Effector memory CD4-positive, alpha-beta T cell (primary cell): ENCODE measurements at places on chromosomes 5 and 9.
A peak's percentile ranks its signal among the peaks of the same experiment; 100 is the strongest.

DNA sequence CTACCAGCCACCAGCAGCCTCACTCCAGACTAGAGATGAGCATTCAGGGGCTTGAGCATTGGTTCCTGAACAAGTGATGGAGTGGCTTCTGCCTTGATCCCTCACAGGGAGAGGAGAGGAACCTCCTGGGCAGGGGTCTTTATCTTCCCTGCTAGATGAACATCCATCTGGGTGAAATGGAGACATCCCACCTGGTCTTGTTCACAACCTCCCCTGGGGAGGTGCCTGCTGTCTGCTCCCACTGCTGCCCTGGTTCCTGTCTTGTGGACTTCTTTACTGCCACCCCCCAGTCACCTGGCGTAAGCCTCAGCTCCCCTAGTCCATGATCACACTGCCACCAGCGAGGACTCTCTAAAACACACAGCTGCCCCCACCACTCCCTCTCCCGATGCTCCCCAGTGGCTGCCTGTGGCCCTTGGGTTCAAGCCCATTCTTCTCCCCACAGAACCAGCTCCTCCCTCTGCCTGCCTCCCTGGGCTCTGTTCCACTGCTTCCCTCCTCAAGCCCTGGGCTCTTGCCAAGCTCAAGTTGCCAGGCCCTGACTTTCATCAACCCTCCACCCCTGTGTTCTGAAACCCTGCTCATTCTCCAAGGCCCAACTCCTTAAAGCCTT, 51.5 kb downstream of the COL15A1 start:
- DNase-seq = no peak

DNA sequence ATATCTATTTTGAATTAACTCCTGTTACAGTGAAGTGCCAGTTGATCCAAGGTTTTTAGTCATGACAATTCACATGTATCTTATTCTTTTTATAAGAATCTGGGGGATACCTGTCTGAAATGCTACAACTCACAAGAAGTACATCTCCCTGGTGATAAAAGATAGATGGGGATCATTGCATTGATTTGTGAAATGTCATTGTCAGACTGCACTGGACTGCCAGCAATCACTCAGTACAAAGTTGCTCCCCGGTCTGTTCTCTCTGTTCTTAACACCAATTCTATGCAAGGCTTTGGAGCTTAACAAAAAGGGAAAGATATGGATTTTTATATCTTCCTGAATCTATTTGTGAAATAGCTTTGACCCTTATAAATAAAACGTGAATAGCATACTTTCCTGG, 171.8 kb upstream of the PCSK5 start:
- DNase-seq = no peak

- no peak for DNase-seq
These were observed 15.9 kb downstream of the RETREG1 start for GRCh38 chr5:16600946-16601345.

DNA sequence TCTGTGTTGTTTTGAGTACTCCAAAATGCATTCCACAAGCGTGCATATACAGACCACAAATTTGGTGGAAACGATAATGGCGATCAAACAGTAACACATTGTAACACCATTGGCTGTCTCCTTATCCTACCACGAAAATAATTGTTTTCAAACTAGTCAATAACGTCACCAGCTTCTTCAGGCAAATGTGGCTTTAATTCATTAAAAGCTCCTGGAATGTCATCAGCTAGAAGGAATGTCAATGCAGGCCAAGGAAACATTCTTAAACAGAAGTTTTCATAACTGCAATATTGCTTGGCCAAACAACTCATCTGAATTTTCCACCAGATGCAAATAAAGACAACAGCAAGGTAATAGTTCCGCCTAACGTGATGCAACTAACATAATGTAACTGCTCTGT, 71.6 kb upstream of the XPA start:
- no peak for DNase-seq

DNA sequence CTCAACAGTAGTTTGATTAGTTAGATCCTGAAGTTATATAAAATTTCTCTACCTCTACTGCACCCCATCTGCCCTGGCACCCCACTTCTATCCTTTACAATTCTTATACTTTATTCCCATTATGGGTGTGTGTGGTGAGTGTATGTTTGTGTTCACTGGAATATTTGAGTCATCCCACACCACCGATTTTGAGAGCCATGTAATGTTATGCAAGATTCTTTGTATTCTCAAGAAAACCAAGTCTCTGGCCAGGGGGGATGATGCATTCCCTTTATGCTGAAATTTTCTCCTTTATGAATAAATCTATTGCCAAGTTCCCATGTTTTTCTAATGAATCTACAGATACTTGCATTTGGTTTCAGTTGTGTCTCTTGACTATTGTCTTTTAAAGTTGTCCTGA, 266.8 kb downstream of the ARHGEF28 start:
- DNase-seq = no peak

- no peak for DNase-seq
These were observed 85.7 kb downstream of the AMBP start for GRCh38 chr9:113992276-113992951.

DNA sequence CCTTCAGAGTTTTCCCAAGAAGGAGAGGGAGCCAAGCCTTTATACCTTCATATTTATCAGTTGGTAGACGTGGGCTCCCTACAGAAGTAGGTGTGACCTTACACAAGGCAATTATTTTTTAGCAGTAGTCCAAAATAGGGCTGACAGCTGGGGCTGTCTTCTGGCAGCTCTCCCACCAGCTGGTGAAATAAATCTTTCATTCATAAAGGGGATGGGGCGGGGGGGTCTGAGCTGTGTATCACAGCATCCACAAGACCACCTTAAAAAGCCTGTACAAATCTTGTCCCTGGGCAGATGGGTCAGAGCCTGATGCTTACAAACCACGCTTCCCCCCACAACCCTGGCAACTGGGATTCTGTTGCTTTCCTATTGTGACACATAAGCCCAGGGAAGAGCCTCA, 19.7 kb downstream of the CSF2 start:
- no peak for DNase-seq

GRCh38 chr5:113067635-113068344, 91.2 kb downstream of the DCP2 start:
- DNase-seq = no peak

DNA sequence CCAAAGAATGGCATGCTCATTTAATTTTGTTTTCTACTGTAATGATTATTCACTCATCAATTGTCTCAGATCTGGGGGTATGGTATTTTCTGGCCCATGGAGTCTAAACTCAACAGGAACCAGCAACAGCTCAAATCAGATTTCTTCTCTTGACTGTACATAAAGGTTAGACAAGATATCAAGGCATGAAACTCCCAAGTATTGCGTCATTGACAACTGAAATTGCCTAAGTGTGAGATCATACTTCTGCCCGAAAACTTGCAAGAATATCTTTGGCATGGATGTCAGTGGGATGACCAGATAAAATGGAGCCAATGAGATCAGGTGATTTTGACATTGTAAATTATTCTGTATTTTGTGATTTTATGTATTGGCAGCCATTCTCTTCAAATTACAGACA, 141.7 kb upstream of the STK32A start:
- DNase-seq = no peak

GRCh38 chr5:1226839-1227581, 1.8 kb downstream of the SLC6A18 start:
- DNase-seq = no peak

GRCh38 chr9:126860077-126860756, at the start of gene ZBTB34:
Gene ZBTB34, plus strand, starts transcription at chr9:126860639. Its CDS starts 18,761 bp downstream, at chr9:126879400.
- peak; percentile 64 for DNase-seq

DNA sequence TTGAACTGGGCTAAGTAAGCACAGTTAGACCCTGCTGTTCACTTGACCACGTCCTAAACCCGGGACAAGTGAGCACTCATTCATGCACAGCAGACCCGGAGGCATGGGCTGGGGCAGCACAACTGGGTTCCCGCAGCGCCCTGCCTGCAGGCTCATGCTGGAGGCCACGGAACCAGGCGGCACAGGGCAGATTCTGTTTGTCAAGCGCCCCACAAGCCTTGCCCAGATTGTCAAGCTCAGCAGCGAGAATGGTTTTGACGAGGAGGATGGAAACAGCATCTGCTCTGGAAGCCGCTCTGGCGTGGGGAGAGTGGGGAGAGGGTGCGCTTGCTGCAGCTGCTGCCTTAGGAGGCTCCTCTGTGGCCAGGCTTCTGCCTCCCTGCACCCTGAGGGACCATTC, 32.7 kb downstream of the PRRT1B start:
- DNase-seq = no peak

DNA sequence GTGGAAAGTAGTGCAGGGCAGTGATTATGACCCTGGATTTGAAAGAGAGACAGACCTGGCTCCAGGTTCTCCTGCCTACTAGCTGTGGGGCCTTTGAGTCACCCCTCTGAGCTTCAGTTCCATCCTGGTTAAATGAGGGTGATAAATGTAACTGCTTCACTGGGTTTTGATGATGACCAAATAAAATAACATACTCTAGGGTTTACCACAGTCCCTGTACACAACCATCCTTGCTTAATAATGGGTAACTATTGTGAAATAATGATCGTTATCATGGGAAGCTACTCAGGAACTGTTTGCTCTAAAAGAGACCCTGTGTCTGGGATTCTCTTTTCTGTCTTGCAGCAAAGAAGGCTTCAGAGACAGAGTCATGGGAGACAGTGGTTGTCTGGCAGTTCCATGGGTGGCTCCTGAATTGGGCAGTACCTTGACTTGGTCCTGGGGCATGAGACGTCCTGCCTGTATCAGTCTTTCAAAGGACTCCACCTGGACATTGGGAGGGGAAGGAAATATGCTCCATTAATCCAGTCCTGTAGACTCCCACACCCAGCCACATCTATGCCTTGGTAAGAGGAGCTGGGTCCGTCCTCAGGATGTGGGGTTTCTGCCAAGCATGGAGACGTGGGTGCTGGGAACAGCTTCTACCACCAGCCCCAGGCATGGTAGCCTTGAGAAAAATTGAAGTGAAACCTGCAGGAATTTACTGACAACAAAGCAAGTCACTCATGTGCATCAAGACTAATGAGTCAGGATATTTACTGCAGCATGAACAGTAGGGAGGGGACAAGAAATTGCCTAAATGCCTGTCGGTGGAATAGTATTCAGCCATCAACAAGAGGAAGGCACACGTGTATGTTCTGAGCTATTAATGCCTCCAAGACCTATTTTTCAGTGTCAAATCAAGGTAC, 23.4 kb downstream of the AKNA start:
- no peak for DNase-seq

DNA sequence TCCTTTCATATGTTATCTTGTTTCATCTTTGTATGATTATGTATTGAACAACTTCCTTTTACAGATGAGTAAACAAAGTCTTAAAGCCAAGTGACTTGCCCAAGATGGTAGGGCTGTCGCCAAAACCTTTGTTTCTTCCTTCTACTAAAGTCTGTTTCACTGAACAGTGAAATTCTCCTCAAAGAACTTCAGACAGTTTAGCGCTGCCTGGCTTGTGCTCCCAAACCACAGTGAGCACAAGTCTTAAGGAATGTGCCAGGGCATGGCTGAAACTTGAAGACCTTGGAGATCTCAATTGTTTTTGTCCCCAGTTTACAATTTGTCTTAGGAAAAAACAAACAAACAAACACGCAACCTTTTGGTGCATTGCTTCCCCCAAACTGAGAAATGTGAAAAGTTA, 273.5 kb downstream of the CRB2 start:
- no peak for DNase-seq

DNA sequence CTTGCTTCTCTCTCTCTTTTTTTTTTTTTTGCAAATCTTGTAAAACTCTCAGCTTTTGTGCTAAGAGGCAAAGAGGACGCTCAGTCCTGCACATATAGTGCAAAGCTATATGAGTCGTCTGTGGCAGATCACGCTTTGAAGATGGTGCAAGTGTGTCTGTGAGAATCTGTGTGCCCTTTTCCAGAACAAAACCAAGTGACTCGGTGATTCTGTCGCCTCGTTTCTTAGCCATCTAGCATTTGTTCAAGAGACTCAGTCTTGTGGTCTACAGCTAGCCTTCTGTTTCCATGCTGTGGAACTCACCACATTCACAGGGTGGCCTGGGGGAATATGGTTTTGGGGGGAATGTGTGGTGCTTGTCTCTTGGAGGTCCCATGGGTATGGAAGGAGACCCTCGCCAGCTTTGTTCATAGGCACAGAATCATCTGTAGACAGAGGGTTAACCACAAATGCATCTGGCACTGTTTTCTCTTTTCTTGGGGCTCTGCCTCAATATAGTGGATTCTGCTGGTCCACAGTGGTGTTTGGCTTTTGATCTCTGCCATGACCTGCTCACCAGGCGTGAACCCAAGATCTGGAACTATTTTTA, 82.1 kb downstream of the C9orf152 start:
- no peak for DNase-seq

DNA sequence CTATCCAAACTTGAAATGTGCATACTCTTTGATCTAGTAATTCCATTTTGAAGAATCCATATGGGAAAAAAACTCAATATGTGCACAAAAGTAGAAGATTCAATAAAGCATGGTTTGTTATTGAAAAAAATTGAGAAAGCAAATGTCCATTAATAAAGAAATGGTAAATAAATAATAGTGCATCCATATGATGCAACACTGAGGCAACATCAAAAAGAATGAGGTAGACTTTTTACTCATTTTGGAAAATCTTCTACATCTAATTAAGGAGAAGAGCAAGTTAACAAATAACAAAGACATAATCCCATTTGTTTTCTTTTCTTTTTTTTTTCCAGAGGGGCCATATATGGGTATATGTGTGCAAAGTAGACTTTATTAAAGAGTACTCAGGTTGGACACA, 52.5 kb upstream of the FST start:
- DNase-seq = no peak

- no peak for DNase-seq
These were observed 233.1 kb upstream of the GRIA1 start for GRCh38 chr5:153257381-153257780.

DNA sequence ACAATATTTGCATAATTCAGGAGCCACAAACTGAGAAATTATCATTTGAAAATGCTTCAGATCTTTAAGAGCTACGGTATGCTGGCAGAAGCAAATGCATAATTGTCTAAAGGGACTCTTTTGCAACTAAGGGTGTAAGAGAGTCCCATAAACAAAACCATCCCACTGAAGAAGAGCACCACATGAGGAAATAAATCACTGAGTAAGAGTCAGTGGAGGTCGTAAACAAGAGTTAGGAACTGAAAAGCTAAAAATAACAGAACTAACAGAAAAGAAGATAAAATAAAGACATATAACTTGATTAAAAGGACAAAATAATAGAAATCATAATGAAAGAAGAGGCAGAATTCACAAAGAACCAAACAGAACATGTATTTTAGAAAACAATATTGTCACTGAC, 3.5 kb upstream of the SMC2 start:
- DNase-seq = no peak

- no peak for DNase-seq
These were observed 38.3 kb downstream of the NR2F1 start for GRCh38 chr5:93621327-93621798.

- peak; percentile 76 for DNase-seq
These were observed 21.9 kb upstream of the QSOX2 start for GRCh38 chr9:136267261-136268111.

- no peak for DNase-seq
These were observed 807.4 kb downstream of the TLE1 start for GRCh38 chr9:80881940-80882339.

DNA sequence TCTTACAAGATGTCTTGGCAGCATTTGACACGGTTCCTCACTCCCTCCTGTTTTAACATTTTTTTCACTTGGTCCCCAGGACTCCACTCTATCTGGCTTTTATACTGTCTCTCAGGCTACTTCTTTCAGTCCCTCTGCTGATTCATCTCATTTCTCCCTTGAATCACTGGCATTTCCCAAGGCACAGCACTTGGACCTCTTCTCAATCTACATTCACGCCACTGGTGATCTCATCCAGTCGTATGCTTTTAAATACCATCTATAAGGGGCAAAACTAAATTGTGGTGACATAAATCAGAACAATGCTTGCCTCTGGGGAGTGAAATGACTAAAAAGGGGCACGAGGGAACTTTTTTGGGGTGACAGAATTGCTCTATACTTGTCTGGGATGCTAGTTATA, 47.1 kb downstream of the MAPKAP1 start:
- DNase-seq = no peak
